ENCODE measurements at places on chromosomes 12 and 14.

DNA sequence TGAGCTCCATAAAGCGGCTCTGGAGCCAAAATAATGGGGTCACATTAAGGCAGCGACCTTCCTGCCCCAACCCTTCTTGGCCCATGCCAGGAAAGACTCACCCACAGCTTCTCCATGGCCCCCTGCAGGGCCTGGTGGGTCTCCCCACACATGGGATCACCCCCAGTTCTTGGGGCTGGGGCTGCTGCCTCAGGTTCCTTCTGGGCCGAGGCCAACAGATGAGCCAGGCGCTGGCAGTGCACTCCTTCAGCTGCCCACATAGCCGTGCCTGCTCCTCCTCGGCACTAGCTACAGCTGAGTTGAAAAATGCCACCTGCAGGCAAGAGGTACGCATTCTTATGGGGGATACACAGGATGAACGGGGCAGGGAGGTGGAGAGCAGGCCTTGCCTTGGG is 14.8 kb upstream of the BLTP3B start:
- no peak for DNase-seq

GRCh38 chr14:59484639-59485175 is 390 bp downstream of the JKAMP start:
- DNase-seq: no peak

DNA sequence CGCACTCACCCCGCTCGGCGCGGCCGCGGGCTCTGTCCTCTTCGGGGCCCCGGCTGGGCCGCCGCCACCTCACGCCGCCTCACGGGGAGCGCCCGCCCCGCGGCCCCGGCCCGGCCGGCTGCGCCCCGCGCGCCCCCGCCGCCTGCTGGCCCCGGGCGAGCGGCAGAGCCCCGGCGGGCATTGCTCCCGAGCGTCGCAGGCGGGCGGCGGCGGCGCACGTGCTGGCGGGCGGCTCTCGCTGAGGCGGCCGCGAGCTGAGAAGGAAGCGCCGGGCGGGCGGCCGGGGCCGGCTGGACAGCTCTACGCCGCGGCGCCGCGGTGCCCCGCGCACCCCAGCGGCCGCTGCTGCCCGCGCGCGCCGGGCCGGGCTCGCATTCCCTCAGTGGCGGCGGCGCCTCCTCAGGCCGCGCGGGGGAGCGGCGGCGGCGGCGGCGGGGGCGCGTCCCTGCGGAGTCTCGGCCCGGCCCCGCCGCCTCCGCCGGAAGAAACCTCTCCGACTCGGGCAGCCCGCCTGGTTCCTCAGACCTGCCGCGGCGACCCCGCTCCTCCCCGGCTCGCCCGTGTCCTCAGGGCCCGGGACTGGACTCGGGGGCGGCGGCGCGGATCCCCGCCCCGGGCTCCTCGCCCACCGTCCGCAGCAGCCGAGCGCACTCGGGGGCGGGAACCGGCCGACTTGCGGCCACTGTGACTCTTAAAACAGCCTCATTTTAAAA is at the start of gene PITPNM2:
TSS of gene PITPNM2 (minus strand) at position 347 of the 713 bp plus-strand sequence. CDS start 116,500 bp downstream, outside the sequence.
- DNase-seq: peak; percentile 65

DNA sequence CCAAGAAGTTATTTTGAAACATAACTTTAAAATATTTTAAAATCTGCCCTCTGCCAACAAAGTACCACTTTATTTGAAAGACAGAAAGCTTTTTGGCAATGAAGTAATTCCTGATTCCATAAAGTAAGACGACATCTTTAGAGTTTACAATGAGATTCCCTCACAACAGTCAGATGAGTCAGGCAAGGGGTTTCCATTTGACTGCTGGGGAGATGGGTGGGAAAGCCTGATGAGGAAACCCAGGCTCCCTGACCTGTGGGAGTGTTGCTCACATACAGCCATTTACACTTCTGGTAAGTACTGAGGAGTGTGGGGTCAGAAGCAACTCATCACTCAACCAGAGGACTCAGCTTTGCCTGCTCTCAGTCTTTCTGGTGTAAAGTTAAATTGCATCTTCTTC is 10.2 kb downstream of the KITLG start:
- DNase-seq: no peak

GRCh38 chr12:12681061-12681765 is 14.8 kb downstream of the GPR19 start:
- no peak for DNase-seq

DNA sequence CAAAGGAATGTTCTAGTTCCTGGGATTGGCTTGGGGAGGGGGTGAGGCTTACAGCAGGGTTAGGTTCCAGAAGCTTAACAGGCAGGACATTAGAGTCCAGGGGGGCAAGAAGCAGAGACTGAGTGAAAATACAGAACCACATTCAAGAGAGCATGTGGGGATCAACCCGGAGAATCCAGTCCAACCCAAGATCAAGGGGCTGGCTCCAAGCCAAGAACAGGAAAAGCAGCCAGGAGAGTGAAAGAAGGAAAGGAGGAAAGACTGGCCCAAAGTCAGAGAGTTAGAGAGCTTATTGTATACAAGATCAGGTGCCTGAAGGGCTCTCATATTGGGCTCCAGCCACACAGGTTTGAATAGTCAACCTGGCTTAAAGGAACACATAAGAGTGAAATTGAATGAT is 190.3 kb upstream of the CDKN3 start:
- no peak for DNase-seq
